ENCODE measurements at places on chromosomes 7 and 10.

- DNase-seq = no peak
These were observed 330.2 kb downstream of the GLRX3 start for GRCh38 chr10:130466271-130466997.

- DNase-seq = no peak
These were observed 30.2 kb upstream of the EZH2 start for GRCh38 chr7:148914208-148914777.

DNA sequence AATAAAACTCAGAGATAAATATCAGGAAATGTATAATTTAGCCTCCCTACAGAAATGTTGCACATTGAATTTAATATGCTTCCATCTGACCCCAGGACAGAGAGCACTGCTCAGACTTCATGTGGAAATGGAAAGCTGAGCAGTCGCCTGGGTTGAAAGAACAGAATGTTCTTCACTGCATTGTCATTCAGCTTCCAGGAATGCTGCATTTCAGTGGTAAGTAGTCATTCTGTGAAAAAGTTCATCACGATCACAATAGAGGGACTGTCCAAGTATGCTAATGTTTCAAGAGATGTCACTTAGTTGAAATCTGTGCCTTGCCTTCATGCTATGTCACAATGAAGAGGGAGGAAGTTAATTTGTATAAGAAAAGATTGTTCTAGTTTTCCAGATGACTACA is 147.3 kb downstream of the NRCAM start:
- DNase-seq = no peak

- DNase-seq = no peak
These were observed 399.0 kb downstream of the GRID1 start for GRCh38 chr10:85967594-85967993.

DNA sequence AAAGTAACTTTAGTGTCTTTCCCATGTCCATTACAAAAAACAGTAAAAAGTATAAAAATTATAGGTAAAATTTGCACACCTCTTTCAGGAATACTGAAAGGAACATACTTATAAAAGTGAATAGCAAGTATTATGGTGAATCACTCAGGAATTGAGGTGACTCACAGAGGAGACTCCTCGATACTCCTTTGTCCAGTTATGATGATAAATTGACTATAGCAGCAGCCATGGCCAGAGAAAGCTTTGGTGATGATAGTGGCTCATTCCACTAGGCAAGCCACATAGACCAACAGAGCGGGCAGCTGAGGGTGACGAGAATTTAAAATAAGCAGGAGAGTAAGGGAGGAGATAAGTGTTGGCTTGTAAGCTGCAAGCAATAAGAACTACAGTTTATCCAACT is 1231.1 kb upstream of the CELF2 start:
- no peak for DNase-seq

GRCh38 chr7:13159467-13160184 is 472.2 kb downstream of the ARL4A start:
- no peak for DNase-seq

- no peak for DNase-seq
These were observed 10.5 kb downstream of the TMEM273 start for GRCh38 chr10:49177391-49178355.

- no peak for DNase-seq
These were observed 386.6 kb upstream of the TEX47 start for GRCh38 chr7:89182116-89182515.

GRCh38 chr7:34772296-34772938 is 114.4 kb downstream of the NPSR1 start:
- DNase-seq = no peak

GRCh38 chr10:69179089-69179742 is 818 bp upstream of the SUPV3L1 start:
- no peak for DNase-seq

DNA sequence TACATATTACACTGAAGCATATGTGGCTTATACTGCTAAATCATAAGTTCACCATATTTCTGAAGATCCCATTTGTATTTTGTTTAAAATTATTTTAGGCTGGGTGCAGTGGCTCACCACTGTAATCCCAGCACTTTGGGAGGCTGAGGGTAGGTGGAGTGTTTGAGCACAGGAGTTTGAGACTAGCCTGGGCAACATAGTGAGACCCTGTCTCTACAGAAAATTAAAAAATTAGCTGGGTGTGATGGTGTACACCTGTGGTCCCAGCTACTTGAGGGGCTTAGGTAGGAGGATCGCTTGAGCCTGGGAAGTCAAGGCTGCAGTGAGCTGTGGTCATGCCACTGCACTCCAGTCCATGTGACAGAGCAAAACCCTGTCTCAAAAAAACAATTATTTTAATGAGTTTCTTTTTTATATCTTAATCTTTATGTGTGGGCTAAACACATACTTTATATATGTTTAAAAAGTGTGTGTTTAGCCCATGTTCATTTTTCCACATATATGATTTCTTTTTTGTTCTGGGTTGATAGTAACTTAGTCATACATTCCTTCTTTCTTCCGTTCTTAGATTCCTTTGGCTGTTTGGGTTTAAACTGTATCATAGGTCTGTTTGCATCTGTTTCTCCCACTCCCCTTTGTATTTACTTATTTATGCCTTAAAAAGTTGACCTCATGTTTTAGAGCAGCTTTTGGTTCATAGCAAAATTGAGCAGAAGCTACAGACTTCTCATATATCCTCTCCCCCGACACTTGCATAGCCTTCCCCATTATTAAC is 33.5 kb downstream of the RSBN1L start:
- DNase-seq = no peak

- no peak for DNase-seq
These were observed 169.7 kb downstream of the NEURL1 start for GRCh38 chr10:103663236-103663635.

GRCh38 chr10:103772096-103772845 is 83.1 kb downstream of the SH3PXD2A start:
- DNase-seq = no peak

- no peak for DNase-seq
These were observed 115.0 kb downstream of the PLXDC2 start for GRCh38 chr10:19930936-19931893.

GRCh38 chr7:151056283-151056665 is 1.4 kb downstream of the CDK5 start:
- DNase-seq = no peak

DNA sequence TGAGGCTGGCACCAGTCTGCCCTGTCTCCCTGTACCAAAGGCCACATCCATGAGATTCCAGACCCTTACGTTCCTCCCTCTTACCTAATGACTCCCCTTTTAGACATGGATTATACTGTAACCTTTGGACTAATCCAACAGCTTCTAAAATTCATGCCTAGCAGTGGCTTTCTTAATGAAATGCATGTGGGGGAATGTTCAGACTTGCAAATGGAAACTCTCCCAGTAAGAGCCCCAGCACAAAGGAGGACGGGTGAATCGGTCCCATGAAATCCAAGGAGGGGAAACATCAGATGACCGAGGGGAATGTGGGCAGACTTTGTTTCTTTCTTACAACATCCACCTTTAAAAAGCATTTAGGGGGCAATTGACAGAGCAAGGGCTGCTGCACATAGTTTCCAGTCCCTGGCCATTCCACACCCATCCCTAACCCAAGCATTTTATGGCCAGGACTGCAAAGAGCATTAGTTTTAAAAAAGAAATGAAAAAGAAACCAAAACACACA is 71.5 kb downstream of the COL13A1 start:
- DNase-seq = no peak

GRCh38 chr7:1531263-1531978 is 919 bp downstream of the MAFK start:
- no peak for DNase-seq

GRCh38 chr10:128814782-128815181 is 652.3 kb upstream of the MGMT start:
- no peak for DNase-seq

- no peak for DNase-seq
These were observed 35.4 kb upstream of the GPAM start for GRCh38 chr10:112218960-112219359.

GRCh38 chr7:2808891-2809665 is 35.0 kb downstream of the GNA12 start:
- no peak for DNase-seq

GRCh38 chr7:16915405-16915804 is 33.6 kb upstream of the AGR3 start:
- no peak for DNase-seq

Data from anterior cingulate cortex (tissue), 58 donors.